Prostate gland (tissue), 2 donors: ENCODE measurements at places on chromosomes 6 and 20. TPM values are rescaled to one million over a fixed set of nuclear protein-coding genes. Genes with fewer than 3 reads are reported as not detected.

GRCh38 chr6:34259529-34260069 lies 10.8 kb upstream of the SMIM29 start:
- no peak for DNase-seq

GRCh38 chr6:35719404-35719829 lies 17.4 kb upstream of the ARMC12 start:
- no peak for DNase-seq

The SLC22A16 gene
- not detected for total RNA-seq

- no peak for DNase-seq
These were observed 442.4 kb downstream of the FRK start for GRCh38 chr6:115618256-115618655.
